Smooth muscle cell of the pulmonary artery (primary cell): ENCODE measurements at places on chromosomes 11 and 22. TPM values are rescaled to one million over a fixed set of nuclear protein-coding genes. Genes with fewer than 3 reads are reported as not detected.

Gene MUC5AC
- not detected in 2 replicates for total RNA-seq

Gene NXPE2
- 0.07 TPM in 2 replicates for total RNA-seq

Gene GAB4
- total RNA-seq = not detected in 2 replicates

Gene TMEM132A
- total RNA-seq = 16.5 and 41.5 TPM in 2 replicates

Gene MIOX
- 0.10 TPM in 1 of 2 replicates, not detected in the other for total RNA-seq

Gene CFAP68
- total RNA-seq = 10.1 and 11.6 TPM in 2 replicates

Gene NRIP3
- total RNA-seq = 6.8 and 12.7 TPM in 2 replicates

Gene CDC45
- total RNA-seq = 2.4 and 3.8 TPM in 2 replicates

Gene LDHAL6A
- not detected in 2 replicates for total RNA-seq

Gene USP2
- total RNA-seq = 0.33 TPM in 2 replicates

Gene C22orf23
- total RNA-seq = 0.26 TPM in 1 of 2 replicates, not detected in the other
